GM04503 (cell line): ENCODE measurements at places on chromosomes 5 and 9.

DNA sequence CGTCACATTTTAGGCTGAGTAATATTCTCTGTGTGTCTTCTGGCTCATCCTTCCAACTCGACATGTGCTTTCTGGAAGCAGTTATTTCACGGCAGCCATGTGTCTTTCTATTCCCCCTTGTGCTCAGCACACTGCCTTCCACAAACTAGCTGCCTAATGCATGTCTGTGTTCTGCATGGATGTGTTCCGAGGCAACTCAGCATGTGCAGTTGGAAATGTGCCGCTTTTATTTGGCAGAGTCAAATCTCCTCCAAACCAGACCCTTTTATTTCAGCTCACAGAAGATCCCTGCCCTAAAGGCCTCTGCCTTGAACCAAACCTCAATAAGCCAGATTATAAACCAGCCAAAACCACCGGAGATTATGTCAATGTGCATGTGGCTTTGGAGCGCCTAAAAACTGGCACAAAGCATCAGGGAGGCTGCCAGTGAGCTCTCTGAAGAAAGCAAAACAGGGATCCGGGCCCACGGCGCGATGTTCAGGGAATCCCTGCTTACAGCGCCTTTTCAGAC, 360.2 kb downstream of the DEPDC1B start:
- no peak for DNase-seq

DNA sequence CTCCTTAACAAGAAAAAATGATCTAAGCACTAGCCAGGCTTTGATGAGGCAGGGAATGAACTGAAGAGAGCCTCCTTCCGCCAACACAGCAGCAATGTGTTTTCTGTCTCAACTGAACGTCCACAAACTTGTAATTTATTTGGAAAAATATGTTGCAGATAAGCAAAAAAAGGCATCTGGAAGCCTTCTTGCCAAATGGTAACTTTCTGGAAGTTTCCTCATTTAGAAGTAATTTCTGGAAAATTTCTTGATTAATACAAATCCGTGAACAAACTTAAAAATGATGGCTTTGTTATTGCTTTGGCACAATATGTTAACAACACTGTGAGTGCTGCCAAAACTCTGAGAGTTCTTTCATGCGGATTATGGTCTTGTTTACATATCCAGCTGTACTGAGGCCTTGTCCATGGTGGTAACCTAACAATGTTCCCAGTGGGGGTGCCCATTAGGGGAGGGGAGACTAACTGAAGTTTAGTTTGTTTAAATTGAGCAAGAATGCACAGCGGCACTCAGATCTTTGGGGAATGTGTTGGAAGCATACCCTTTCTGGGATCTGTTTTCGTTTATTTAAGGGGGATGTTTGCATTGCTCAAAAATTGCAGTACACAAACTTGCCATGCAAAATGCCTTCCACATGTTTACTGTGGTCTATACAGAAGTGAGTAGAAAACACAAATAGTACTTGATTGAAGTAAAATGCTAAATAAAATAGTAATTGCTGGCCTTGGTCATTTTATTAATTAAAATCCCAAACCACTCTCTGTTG, 334.7 kb downstream of the NR2F1-AS1 start:
- DNase-seq: peak; percentile 19

DNA sequence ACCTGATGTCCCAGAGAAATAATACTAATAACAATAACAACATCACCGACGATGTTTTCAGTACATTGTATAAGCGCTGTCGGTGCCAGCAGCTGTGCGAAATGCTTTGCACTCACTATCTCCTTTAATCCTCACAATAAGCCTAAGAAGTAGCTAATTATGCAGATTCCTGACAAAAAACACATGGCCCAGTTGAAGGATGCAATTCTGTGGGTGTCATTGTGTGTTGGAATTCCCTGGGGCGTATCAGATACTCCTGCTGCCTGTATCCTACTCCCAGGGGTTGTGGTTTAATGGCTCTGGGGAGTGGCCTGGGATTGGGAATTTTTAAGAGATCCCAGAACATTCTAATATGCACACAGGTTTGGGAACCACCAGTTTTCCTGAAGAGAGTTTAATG, 154.0 kb downstream of the RGS3 start:
- DNase-seq: no peak

- DNase-seq: no peak
Observed at GRCh38 chr9:130142056-130142455, 30.1 kb upstream of the NCS1 start.

DNA sequence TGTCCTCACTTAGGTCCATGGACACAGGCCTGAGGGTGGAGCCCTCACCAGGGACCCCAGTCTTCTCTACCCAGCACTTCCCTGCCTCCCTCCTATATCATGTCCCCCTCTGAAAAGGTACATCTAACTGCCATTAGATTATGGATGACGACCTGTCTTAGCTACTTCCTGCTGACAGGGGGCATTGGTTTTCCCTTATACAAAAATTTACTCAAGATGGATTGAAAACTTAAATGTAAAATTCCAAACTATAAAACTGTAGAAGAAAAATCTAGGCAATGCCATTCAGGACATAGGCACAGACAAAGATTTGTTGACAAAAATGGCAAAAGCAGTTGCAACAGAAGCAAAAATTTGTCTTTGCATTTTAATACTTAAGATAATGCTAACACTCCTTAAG, 623.2 kb upstream of the FAM174A start:
- DNase-seq: no peak

DNA sequence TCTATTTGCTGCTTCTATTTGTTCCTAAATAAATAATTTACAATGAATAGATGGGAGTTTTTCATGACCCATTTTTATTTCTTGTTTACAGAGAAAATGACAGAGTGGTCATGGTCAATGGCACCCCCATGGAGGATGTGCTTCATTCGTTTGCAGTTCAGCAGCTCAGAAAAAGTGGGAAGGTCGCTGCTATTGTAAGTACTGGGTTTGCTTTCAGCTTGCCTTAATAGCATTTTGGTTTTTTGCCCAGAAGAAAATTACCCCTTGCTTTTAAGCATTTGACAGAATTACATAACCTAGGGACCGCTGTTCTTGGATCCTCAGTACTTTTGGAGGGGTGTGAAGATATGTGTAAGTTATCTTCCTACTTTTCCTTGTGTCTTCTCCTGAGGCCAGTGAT, 44.1 kb downstream of the TJP2 start:
- no peak for DNase-seq
